ENCODE measurements at places on chromosomes 11 and 22.

GRCh38 chr22:32389685-32390084 lies 22.4 kb downstream of the RTCB start:
- DNase-seq: no peak

DNA sequence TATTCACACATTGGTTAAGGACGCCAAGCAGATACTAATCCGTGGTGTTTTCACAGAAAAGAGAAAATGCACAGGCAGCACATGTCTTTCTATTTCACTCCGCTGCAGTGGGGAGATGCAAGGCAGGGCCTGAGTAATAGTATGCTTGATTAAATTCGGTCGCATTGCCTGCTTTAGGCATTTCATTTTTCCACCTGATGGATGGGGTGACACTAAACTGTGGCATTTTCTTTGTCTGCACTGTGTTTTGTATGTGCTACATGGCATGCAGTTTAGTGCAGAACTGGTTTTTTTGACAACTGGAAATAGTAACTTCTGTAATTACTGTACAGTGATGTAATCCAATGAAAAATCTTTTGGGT lies 94.9 kb downstream of the SLC17A6 start:
- no peak for DNase-seq

DNA sequence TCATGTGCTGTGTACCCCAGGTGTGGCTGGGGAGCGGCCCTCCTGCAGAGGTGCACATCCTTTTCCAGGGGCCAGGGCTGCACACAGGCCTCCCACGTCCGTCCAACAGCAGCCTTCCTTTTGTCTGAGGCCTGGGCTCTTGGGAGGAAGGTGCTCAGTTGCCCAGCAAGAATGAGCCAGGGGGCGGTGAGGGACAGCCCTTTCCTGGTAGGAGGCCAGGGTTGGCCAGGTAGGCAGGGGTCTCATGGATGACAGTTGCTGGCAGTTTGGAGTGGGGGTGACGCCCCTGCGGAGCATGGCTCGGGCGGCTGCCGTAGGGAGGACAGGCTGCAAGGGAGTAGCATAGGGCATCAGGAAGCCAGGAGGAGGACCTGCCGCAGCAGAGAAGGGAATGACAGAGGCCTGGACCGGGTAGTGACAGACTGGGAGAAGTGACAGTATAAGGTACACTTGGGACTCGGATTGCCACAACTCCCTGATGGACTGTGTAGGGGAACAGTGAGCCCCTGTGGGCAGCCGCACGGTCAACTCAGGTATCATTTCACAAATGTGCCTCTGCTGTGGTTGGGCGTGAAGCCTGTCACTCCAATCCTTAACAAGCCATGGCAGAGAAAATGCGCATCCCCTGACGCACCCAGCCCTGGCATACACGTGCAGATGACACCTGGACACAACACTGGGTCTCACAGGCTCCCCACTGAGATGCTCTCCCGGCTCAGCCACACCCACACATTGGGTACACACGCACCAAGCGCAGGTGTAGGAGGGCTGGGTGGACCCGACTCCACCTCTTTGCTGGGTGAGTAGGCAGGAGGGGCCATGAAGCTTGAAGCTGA lies 79.7 kb downstream of the DGCR2 start:
- DNase-seq: no peak

DNA sequence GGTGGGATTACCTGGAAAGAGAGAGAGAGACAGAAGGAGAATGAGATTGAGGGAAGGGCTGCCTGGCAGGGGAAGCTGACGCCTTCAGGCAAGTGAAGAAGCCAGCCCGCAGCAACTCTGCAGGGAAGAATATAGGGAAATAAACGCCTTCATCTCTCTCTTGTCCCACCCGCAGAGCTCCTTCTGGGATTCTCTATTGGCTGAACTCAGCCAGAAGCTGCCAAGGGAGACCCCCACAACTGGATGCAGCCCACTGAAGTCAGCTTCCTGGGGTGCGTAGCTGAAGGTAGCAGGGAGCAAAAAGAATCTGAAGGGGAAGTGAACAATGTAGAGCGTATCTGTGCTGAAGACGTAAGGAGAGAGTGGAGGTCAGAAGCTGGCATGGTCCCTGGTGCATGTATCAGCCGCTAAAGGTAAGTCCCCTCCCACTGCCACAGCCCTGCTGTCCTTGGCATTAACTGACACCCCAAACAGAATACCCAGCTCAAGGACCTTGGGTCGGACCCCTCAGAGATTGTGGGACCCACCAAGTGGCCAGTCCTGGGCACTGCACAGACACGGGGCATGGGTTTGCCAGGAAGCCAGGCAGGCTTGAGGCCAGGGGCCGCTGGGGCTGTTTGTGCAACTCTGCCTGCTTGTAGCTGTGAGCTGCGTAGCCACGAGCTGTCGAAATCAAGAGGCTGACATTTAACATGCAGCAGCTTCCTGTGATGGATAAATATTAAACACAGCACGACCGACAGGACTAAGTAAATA lies 469.9 kb downstream of the MN1 start:
- DNase-seq: no peak

DNA sequence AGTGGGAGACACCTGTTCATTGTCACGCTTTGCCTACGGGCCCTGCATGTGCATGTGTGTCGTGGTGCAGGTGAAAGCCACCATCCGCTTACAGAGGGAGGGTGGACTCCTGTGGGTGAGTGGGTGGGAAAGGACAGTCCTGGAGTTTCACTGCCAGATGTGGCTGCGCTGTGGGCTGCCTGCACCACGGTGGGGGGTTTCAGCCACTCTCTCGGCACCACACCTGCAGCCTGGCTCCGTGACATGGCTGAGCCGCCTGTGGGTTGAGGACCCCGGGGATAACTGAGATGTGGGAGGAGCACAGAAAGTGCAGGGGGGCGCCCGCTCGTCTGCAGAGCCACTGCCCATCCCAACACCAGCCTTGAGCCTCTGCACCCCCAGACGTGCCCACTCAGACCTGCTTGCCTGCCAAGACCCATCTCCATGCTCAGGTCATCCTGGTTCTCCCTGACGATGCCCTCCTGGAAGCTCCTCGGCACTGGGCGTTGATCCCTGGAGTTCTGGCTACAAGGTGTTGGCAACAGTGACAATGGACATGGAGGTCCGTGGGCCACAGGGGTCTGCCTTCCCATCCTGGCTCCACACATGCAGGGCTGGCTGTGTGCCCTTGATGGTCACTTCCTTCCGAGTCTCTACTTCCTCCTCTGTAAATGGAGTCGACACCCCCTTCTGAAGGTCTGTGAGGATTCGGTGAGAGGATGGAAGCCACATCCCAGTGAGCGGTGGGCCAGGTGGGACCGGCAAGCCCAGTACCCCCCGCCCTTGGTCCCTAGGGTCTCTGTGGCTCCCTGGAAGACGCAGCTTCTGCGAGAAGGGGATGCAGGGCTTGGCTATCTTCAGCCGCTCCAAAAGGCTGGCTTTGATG lies 1007.0 kb downstream of the BRD1 start:
- DNase-seq: no peak

DNA sequence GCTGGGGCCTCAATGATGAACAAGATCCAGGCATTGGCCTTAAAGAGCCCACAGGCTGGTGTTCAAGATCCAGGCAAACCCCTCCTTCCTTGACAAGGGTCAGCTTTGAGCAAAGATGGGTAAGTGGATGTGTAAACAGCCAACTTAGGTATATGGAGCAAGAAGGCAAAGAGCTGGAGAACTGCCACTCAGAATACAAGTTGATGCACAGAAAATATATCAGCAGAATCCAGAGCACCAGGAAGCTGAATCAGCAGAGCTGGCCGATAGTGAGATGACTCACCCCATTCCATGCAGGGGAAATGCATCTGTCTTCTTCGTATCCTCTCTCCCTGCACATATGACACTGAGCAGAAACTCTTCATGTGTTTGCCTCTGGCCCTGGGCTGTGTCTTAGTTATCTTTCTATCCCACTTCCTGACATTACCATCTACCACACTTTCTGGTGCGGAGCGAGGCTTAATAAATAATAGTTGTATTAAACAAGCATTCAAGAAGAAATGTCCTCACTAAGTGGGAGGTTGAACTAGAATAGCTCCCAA lies 57.8 kb downstream of the ENDOD1 start:
- DNase-seq: no peak

DNA sequence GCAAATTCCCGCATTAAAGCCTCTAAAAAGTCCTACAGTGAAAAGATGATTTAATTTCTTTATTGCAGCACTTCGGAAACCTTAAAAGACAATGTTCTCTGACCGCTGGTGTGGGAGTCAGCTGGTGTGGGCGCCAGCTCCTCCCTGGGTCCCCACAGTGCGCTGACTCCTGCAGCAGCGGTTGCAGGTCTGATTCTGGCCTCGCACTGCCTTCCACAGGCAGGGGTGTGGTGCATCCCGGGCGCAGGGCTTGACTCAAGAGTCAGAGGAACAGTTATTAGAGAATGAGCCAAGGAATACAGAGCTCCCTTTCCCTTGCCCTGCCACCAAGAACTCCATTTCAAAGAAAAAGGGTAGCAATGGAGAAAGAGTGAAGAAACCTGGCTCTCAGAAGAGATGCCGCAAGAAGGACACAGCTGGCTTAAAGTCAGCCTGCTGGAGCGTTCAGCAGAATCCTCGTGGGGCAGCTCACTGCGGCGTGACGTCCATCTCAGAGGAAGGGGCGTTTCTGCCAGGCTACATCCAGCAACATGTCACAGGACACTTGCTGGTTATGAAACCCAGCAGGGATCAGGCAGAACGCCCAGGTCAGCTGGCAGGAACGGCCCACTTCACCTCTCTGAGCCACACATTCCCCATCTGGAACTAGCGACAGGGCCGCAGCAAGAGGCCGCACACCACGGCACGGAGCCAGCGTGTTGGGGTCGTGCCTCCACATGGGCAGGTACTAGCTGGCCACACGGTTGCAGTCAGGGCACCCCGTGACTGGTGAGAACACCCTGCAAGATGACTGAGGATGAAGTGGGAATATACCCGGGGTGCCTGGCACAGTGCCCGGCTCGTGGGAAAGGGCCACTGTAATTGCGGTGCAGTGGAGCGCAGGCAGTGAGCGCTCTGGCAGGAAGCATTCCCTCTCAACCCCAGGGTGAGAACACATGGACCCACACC lies 18.1 kb upstream of the EFCAB6 start:
- no peak for DNase-seq

- no peak for DNase-seq
Observed at GRCh38 chr22:21013657-21014201, 1.2 kb upstream of the P2RX6 start.

GRCh38 chr11:42066113-42066512 lies 606.7 kb upstream of the LRRC4C start:
- DNase-seq: no peak

- DNase-seq: no peak
Observed at GRCh38 chr11:80925321-80925720, 1484.5 kb upstream of the TENM4 start.

DNA sequence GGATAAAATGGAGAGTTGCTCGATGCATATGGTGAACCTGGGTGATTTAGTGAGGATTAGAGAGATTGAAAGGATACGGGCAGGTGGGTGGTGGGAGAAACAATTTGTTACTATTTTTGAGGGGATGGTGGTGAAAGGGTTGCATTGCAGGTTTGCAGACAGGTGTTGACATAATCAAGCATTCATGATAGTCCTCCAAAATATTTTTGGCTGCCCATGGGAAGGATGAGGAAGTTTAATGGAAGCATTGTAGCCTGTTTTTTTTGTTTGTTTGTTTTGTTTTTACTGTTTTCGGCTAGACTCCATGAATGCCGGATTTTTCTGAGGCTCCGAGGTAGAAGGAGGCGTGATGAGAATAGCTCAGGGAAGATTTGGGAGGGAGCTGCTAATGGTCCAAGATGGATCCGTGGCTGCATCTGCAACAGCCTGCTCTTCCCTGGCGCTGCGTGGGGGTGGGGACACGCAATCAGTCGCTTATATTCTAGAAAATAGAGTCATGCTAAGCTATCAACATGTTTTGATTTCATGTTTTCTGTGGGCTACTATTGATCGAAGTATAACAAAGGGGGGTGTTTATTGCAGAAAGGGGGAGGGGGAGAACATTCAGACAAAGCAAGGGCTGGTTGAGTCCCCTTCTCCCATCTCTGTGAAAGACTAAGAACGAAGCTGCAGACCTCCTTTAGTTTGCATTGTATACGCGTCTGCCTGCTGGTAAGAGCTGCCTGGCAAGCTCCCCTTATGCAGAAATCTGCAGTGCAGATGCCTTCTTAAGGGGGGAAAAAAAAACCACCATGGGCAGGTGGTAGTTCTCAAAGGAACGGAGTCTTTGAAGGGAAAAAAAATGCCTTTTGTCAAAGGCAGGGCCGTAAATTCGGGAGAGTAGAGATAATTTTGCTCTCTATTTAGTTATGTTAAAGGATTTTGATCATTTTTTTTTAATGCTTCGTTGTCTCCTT lies 1.0 kb downstream of the RTN3 start:
- peak; percentile 36 for DNase-seq

DNA sequence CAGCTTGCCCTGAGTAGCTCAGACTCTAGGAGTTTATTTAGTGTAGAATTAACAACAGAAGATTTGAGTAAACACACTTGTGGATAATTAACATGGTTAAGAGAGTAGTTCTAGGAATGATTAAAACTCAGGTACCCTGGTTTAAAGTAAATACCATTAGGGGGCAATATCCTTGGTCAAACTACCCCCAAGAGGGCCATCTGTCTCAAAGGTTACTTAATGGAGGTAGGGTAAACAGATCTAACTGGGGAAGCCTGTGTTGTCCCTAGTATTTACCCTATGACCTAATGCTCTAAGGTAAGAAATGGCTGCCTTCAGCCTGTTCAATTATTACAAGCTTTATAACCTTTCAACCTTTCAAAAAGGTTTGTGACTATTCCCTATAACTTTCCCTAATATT lies 10.6 kb upstream of the GLYATL1 start:
- no peak for DNase-seq

GRCh38 chr11:77191823-77192495 lies 63.9 kb downstream of the MYO7A start:
- peak; percentile 88 for DNase-seq

GRCh38 chr11:35617687-35618496 lies at the start of gene FJX1:
TSS of gene FJX1 (plus strand) at chr11:35618460. CDS start at chr11:35618637, 177 bp downstream.
- DNase-seq: peak; percentile 57

DNA sequence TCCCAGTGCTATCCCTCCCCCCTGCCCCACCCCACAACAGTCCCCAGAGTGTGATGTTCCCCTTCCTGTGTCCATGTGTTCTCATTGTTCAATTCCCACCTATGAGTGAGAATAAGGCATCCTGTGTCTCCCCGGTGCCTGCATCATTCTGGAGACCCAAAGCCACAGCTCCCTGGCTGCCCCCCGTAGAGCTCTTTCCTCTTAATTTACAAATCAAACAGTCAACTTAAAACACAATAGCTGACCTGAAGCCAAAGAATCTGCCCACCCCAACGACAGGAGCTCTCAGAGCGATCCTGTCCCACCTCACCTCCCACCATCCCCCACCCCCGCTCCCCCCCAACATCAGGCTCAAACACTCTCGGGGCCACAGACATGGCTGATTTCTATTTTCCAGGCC lies 558.3 kb downstream of the BRD1 start:
- DNase-seq: peak; percentile 70

- DNase-seq: no peak
Observed at GRCh38 chr11:19729141-19729540, 16.5 kb downstream of the NAV2 start.

DNA sequence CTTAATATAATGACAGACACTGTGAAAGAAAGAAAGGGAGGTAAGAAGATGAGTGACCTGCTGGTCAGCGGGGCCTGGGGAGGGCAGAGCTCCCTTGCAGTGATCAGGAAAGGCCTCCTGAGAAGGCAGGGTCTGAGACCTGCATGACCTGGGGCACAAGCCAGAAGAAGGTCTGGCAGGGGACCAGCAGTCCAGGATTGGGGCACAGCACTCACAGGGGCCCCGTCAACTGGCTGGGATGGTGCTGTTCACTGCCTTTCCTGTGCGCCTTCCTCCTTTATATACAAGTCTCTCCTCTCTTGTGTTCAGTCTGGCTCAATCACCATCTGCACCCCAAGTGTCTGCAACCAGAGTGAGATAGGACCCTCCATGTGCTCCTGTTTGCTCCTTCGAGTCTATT lies 22.2 kb upstream of the SCARF2 start:
- DNase-seq: no peak

GRCh38 chr11:73268671-73269271 lies 3.4 kb upstream of the P2RY6 start:
- DNase-seq: no peak

All from NT2/D1 (cell line).